ENCODE measurements at places on chromosomes 11 and 22.

DNA sequence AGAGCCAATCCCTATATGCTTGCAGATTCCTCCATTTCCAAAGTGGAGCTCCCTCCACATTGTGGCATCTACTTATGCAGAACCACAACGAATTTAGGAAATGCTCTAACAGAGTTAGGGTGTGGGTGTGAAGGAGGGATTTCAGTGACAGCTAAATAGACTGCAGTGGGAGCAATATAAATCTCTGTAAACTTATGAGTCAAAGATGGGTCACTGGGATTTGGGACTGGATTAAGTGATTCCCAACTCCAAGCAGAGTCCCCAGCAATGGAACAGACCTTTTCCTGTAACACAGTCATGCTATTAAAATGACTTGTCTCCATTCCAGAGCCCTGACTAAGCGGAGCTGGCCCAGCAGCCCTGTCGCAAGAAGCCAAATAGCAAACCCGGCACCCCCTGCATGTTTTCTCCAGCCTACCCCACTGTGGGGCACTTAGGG lies 36.6 kb downstream of the RPL27A start:
- DNase-seq = no peak

- no peak for DNase-seq
These were observed 18.7 kb upstream of the FBLN1 start for GRCh38 chr22:45483918-45484499.

DNA sequence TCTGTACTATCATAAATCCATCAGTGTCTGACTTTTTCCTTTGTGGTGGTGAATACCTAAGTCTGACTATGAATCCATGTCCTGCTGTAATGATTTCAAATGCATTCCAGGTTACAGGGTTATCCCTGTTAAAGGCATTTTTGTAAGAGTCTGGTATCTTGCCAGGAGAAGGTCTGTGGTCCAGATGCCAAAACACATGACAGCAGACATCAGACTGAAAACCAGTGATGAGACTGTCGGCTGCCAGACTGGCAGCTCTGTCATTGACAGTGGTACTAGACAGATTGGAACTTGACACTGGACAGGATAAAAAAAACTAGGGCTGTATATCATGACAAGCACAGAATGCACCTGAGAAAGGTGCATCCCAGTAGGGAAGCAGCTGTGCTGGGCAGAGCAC lies 301.8 kb upstream of the FAT3 start:
- DNase-seq = no peak

DNA sequence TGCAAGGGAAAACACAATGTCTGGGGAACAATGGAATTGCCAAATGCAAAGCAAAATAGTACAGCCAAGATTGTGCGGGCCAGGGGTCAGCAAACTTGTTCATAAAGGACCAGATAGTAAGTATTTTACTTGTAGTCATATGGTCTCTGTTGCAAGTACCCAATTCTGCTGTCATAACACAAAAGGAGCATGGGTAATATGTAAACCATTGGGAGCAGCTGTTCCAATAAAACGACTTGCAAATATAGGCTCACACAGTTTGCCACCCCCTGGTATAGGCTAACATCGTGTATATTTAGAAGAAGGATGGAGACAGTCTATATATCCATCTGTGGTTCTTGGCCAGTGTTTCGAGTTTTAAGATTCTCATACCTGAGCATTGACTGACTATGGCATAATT lies 15.6 kb downstream of the SDHAF2 start:
- DNase-seq = no peak

DNA sequence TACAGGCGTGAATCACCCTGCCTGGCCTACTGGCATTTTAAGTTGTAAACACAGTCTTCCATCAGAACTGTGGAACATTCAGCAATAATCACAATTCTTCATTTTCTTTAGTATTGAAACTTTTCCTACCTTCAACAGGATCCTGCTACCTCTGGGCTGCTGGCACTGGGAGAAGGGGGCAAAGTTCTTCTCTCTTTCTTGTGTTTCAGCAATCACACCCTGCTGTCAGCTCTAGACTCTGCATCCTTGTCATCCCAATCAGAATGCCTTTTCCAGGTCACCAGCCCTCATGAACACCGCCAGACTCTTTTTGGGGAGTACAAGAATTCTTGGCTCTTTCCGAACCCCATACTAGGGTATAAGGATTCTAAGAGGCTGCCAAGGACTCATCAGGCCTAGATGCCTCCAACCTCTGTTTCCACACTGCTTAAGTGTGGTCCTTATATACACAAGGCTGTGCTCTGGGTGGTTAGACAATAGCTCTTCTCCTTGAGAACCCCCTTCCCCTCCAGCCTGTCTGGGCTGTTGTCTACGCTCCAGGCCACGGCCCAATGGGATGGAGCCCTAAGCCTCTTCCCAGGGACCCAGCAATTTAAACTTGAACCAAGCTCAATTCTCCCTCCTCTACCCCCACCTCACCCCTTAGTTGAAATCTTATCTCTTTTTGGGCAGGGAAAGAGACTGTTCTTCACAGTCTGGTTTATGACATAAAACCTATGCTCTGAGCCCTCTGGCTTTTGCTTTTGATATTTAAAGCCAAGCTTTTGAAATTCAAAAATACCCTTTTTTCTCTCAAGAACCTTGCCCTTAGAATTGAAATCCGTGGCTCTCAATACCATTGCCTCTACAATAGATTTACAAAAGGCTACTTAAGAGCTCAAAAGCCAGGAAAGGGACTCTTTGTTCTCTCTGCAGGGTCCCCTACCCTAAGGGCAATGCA lies 327.4 kb downstream of the BUD13 start:
- no peak for DNase-seq

All from stimulated activated CD4-positive, alpha-beta T cell treated with anti-CD3 and anti-CD28 coated beads, Interleukin-2, amount 100 ng/mL, for 4 hours (primary cell).